RPMI8226 (cell line): ENCODE measurements at places on chromosomes 2 and 18.
A peak's percentile ranks its signal among the peaks of the same experiment; 100 is the strongest.

GRCh38 chr18:5309888-5310470, 14.5 kb upstream of the ZBTB14 start:
- peak; percentile 58 for DNase-seq

- no peak for DNase-seq
Measured at GRCh38 chr2:209990838-209991237, 11.6 kb upstream of the RPE start.

GRCh38 chr2:217440000-217440399, 562.8 kb downstream of the TNS1 start:
- DNase-seq: no peak

- DNase-seq: no peak
Measured at GRCh38 chr2:43001055-43001378, 208.6 kb upstream of the HAAO start.
